Activated CD4-positive, alpha-beta T cell treated with anti-CD3 and anti-CD28 coated beads for 36 hours (primary cell): ENCODE measurements at places on chromosomes 5 and 9. TPM values are rescaled to one million over a fixed set of nuclear protein-coding genes. Genes with fewer than 3 reads are reported as not detected.

- no peak for DNase-seq
- H3K27me3 ChIP-seq: no peaks in the 10 kb centered on the region
- no peak overlapping the region for H3K27ac ChIP-seq
- H3K4me3 ChIP-seq: no peak overlapping the region
Measured at GRCh38 chr9:95103281-95103771, 214.2 kb downstream of the FANCC start.

GRCh38 chr5:150600616-150601490, 39.6 kb upstream of the SYNPO start:
- no peak overlapping the region for H3K27ac ChIP-seq
- H3K4me1 ChIP-seq: no peaks in the 10 kb centered on the region
- H3K27me3 ChIP-seq: no peaks in the 10 kb centered on the region
- no peak overlapping the region for H3K4me3 ChIP-seq
- DNase-seq: no peak
- H3K36me3 ChIP-seq: no peaks in the 10 kb centered on the region

- no peak overlapping the region for H3K4me3 ChIP-seq
- no peak for DNase-seq
- no peaks in the 10 kb centered on the region for H3K4me1 ChIP-seq
- H3K27ac ChIP-seq: no peak overlapping the region
- peaks cover 2% of the 10 kb centered on the region for H3K27me3 ChIP-seq
Measured at GRCh38 chr9:126925876-126926275, 11.3 kb downstream of the RALGPS1 start.

Gene GLDC
- total RNA-seq: 0.95 TPM
